Left lobe of liver (tissue), 2 donors: ENCODE measurements at places on chromosomes 12 and 14. TPM values are rescaled to one million over a fixed set of nuclear protein-coding genes. Genes with fewer than 3 reads are reported as not detected.

GRCh38 chr12:26340649-26341048, 145.3 kb downstream of the SSPN start:
- no peak for DNase-seq

GRCh38 chr14:94239406-94239805, 53.7 kb downstream of the SERPINA10 start:
- DNase-seq = no peak

DNA sequence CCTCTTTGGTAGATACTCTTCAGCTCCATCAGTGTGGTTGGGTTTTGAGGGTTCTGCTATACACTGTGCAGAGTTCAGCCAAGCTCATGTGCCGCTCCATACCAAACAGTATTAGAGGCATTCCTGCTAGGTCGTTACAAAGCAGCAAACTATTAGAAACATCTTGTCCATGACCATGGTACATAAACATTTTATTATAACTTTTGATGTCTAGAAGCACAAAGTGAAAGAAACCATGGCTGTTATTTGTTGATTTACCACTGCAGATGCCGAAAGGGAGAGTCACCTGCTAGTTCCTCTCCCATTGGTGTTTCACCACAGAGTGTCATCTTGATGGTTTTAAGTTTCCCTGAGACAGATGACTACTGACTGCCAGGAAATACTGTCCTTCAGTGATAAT, 242.0 kb downstream of the ADAMTS20 start:
- no peak for DNase-seq

DNA sequence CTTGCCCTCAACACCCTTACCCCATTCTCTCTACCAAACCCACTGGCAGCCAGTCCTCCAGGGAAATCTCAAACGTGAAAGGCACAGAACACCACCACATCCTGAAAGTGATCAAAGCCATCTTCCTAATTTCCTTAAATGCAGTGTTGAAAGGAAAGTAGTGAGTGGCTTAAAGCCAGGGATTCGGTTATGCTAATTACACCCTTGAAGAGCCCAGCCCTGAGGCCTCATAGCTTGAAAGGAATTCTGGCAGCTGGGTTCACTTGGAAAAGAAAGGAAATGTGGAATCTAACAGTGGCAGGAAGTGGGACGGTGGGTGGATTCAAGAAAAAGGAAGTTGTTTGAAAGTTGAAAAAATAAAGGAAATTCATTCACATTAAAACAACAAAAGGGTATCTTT, 73.0 kb upstream of the FICD start:
- no peak for DNase-seq

The TEX22 gene
- 1.3 TPM for total RNA-seq
